ENCODE measurements at places on chromosomes 4 and X. TPM values are rescaled to one million over a fixed set of nuclear protein-coding genes. Genes with fewer than 3 reads are reported as not detected.

Gene REELD1
- total RNA-seq, result not detected

Gene MAGEA2
- total RNA-seq, result not detected

Gene RBMXL3
- total RNA-seq, result not detected

Gene DUSP9
- 1.4 TPM for total RNA-seq

Gene COL25A1
- not detected for total RNA-seq

Gene ADAMTS3
- 0.06 TPM for total RNA-seq

Gene MAP3K15
- 1.7 TPM for total RNA-seq

Gene NUDT11
- 3.3 TPM for total RNA-seq

All from A549 treated with RU486 at 1 μM for 4 hours (cell line).